IPS-NIHi11 (cell line): ENCODE measurements at places on chromosomes 16 and 17.

DNA sequence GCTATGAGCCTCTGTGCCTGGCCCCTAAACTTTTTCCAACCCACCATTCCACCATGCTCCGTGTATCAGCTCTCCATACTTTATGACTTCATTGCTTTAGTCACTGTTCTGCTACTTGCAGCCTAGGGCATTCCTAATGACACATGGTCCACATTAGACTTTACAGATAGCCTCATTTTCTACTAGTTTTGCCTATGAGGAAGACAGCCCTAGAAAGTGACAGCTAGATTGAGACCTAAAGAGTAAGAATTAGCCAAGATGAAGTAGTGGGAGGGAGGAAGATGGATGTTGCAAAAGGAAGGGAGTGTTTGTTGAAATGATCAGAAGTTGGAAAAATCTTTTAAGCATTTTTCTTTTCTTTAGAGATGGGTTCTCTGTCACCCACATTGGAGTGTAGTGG lies 11.0 kb downstream of the C16orf54 start:
- DNase-seq = no peak

- no peak for DNase-seq
These were observed 2.7 kb upstream of the SNX20 start for GRCh38 chr16:50683689-50684374.

GRCh38 chr16:87922250-87922871 lies 14.0 kb downstream of the CA5A start:
- peak; percentile 31 for DNase-seq

- DNase-seq = peak; percentile 100
These were observed 4.6 kb downstream of the DHX58 start for GRCh38 chr17:42107597-42108576.

DNA sequence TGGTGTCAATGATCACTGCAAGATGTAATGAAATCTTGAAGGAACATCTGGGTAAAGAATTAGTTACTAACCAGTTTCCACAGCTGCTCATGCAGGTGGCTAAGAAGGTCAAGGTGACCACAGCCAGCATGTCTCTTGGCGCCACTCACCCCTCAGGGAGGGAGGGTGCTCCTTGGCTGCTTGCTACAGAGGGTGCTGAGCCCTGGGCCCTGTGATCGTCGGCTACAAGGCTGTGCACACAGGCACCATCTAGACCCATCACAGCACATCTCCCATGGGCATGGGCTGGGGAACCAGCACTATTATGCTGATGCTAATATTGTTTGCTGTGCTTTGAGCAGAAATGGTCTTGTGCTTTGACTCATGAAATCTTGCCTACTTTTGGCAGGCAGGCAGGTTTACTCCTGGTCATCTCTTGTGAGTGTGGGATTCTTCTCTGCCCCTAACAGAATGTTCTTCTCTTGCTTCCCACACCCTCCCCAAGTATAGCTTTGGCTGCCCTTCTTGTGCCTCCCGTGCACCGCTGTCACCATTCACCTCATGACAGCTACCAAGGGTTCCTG lies 36.4 kb downstream of the TXNDC11 start:
- no peak for DNase-seq

GRCh38 chr16:21028728-21029127 lies 121.9 kb downstream of the DNAH3 start:
- no peak for DNase-seq

DNA sequence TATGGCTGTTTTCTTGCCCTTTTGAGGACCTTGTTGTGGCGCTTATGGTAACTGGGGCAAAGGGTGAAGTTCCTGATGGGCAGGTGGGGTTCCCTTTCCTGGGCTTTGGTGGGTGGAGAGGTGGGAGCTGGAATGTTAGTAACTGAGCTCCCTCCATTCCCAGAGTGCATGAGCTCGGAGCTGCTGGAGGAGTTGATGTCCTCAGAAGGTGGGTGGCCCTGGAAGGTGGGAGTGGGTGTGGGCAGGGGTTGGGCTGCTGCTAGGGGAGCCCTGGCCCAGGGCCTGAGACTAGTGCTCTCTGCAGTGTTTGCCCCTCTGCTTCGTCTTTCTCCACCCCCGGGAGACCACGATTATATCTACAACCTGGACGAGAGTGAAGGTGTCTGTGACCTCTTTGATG lies 1.2 kb upstream of the ELMO3 start:
- no peak for DNase-seq

DNA sequence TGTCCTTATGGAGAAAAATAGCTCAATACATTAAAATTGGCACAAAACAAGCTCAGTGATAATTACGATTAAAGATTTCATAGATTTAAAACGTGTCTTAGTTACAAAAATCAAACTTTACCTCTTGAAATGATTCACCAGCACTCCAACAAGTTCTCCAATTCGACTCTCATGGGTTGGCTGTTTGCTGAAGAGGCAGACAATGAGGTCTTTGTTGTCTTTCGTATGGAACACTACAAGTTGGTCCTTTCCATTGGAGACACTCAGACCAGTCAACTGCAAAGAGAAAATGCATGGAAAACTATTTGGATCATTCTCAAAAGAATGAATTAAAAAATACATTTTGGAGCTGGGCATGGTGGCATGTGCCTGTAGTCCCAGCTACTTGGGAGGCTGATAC lies 118.2 kb downstream of the CDK5R1 start:
- DNase-seq = no peak

DNA sequence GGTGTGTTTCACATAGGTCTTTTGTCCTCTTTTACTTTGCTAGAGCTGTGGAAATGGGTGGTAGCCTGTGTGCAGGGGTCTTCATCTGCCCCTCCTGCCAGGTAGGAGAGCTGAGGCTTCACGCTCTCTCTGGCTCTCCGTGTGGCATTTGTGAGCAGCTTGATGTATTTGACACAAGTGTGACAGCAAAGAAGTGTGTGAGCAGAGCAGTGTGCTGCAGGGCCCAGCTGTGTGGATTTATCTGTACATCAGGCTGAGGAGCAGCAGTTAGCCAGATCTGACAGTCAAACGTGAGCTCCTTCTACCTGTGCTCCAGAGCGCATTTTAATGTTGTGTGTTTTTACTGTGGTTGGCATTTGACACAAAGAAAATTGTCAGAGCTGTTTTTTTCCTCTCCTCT lies 101.8 kb downstream of the FTO start:
- DNase-seq = no peak

GRCh38 chr16:79163691-79164387 lies 436.7 kb downstream of the MAF start:
- DNase-seq = no peak

DNA sequence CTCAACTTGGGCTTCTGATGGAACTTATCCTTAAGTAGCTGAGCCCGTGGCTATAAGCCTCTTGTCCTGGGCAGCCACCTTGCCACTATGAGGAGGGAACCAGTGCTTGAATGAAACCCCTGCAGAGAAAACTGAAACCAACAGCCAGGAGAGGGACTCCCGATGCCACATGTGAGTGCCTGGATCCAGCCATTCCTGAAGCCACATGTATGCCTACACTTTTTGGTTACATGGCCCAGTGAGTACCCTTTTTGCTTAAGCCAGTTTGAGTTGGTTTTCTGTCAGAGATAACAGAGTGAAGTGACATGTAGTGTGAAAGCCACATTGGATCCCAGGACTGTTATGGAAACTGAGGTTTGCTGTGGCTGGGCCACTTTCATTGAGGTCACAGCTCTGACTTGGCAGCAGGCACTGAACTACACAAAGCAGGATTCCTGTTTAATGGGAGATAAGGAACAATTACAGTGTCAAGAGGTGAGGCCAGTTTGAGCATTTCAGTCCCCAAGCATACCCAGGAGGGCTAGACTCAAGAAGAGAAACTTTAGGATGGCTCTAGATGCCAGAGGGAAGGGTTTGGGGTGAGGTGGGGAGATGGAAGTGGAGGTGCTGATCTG lies 222.2 kb downstream of the PARN start:
- DNase-seq = no peak
